ENCODE measurements at places on chromosomes 11 and 22. TPM values are rescaled to one million over a fixed set of nuclear protein-coding genes. Genes with fewer than 3 reads are reported as not detected.

DNA sequence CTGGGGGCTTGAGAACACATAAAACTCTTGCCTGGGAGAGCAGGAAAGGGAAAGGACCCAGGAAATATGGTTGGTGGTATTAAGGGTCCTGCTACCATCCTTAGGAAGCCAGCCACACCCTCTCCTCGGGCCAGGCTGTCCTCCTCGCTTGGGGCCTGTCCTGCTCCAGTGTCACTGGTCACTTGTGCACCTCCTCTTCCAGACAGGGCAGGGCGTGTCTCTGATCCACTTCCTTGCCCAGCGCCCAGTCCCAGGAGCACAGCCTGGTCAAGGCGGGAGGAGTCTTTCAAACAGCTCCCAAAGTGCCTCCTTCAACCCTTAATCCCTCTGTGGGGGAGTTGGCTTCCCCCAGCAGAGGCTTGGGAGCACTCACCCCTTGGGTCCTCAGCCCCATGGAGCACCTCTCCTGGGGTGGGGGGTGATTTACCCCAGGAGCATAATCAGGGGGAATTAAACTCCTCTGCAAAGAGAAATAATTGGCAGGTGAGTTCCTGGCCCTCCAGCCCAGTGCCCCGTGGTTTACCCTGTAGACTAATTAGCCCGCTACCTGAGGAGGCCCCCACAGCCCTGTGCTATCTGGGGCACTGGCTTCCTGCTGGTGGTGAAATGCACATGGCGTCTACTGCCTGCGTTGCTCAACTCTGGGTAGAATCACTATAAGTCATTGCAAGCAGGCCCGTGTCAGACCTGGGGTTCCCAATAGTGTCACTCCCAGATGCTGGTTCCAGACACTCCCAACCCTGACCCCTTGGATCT is 8.0 kb downstream of the TMPRSS6 start:
- no peak overlapping the region for H3K4me3 ChIP-seq
- H3K36me3 ChIP-seq = no peaks in the 10 kb centered on the region
- no peak overlapping the region for H3K27ac ChIP-seq
- H3K4me1 ChIP-seq = no peaks in the 10 kb centered on the region
- H3K27me3 ChIP-seq = peaks cover 10% of the 10 kb centered on the region
- no peak for DNase-seq

- DNase-seq = no peak
- no peaks in the 10 kb centered on the region for H3K36me3 ChIP-seq
- no peak overlapping the region for H3K4me3 ChIP-seq
- H3K4me1 ChIP-seq = no peaks in the 10 kb centered on the region
Observed at GRCh38 chr11:40688369-40688768, 771.1 kb downstream of the LRRC4C start.

- H3K36me3 ChIP-seq = no peaks in the 10 kb centered on the region
- H3K4me1 ChIP-seq = no peaks in the 10 kb centered on the region
- H3K4me3 ChIP-seq = no peak overlapping the region
- no peak overlapping the region for H3K27ac ChIP-seq
- H3K27me3 ChIP-seq = no peaks in the 10 kb centered on the region
Observed at GRCh38 chr22:48743601-48744282, 1083.9 kb downstream of the BRD1 start.

GRCh38 chr11:44116234-44116830 is 20.9 kb downstream of the EXT2 start:
- no peak overlapping the region for H3K27ac ChIP-seq
- H3K27me3 ChIP-seq = no peaks in the 10 kb centered on the region
- peaks cover 21% of the 10 kb centered on the region for H3K36me3 ChIP-seq
- peaks cover 5% of the 10 kb centered on the region for H3K4me1 ChIP-seq
- no peak for DNase-seq

DNA sequence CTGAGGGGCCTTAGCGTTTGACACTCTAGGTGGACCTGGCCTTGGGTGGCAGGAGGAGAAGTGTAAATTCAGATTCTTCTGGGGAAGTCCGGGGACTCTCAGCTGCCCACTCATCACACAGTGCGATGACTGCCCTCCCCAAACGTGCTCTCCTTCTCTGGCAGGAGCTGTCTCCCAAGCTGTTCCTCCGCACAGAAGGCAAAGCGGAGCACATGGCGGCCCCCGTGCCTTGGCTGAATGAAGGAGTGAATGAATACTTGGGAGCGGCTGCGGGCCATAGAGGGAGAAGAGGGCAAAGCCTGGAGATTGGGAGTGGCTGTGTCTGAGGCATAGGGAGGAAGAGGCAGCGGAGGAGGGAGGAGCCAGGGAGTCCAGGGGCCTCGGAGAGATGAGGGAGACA is 6.9 kb upstream of the NAA40 start:
- no peaks in the 10 kb centered on the region for H3K4me1 ChIP-seq
- no peaks in the 10 kb centered on the region for H3K27me3 ChIP-seq

DNA sequence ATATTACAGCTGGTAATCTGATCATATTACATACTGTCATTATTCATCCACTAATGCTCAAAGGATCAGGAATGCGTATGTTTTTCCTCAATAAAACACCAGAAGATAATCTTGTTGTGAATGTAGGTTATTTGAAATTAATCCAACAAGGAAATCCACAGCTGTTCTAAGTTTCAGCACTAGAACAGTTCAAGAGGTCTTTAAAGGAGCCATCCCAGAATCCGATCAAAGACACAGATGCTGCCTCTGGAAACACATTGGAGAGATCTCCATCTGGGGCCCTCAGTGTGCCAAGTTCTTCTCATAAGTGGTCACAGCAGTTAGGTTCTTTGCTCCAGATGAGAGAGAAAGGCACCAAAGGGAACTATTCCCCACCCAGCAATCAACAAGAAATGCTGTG is 1955.1 kb upstream of the RAG2 start:
- H3K36me3 ChIP-seq = no peaks in the 10 kb centered on the region
- no peak overlapping the region for H3K4me3 ChIP-seq
- H3K27me3 ChIP-seq = no peaks in the 10 kb centered on the region
- no peak for DNase-seq
- H3K27ac ChIP-seq = no peak overlapping the region

DNA sequence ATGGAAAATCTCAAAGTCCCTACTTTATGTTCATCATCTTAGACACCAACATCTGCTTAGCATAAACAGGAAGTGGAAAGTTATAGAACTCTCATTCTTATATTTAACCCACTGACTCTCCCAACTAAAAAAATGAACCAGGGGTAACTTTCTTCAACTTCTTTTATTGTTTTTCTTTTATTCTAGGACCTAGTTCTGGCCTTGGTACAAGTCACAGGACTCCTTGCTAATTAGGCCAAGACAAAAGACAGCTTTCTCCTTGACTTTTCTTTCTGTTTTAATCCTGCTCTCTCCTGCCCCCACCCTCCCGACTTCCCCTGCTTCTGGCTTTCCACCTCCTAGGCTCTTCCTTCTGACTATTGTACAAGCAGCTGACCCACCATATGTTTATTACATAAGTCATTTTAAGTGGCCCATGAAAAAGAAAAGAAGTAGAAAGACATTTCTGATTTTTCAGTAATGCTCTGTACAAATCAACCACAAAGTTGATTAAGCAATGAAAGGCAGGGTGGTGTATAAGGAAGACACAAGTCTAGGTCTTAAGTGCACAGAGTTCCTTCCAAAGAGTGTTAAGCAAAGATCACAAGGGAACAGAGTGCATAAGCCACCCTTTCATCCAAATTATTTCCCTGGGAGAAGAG is 18.3 kb downstream of the JAML start:
- H3K4me3 ChIP-seq = no peak overlapping the region
- no peak for DNase-seq
- peaks cover 29% of the 10 kb centered on the region for H3K4me1 ChIP-seq
- peak overlapping the region; percentile 49 for H3K27ac ChIP-seq

DNA sequence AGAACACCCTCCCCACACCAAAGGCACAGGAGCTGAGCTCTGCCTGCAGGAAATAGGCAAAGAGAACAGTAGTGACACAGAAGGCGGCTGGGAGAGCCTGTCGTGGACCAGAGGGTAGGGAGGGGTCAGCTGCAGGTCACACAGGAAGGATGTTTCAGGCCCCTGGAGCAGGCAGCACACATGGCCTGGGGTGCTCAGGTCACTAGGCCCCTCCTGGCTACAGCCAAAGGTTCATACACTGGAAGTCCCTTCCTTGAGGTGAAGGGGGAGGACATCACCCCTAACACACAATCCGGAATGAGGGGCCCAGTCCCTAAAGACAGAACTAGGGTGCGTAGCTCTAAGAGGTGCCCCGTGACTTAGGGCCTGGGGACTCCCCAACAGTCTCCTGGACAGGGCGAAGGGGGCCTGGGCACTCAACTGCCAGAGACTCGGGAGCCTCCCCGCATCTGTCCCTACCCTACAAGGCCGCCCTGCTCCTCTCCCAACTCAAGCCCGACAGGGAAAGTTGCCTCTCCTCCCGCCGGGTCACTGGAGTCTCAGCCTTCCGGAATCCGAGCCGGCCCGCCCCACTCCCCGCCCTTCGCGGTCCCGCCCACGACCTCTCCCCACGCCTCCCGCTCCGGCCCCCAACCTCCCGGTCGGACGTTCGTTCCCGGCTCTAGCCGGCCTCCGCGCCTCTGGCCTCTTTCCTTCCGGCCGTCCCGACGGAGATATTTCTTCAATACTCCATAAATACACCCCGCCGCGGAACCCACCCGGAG is at the start of gene CYB5R2:
Gene CYB5R2, minus strand, starts transcription at position 541 of the 764 bp plus-strand sequence. CDS start 675 bp downstream, outside the sequence.
- H3K4me3 ChIP-seq = peak within 1 kb of the TSS; percentile 59
- H3K27me3 ChIP-seq = no peaks in the 10 kb centered on the region
- H3K4me1 ChIP-seq = peaks cover 16% of the 10 kb centered on the region
- peak; percentile 86 for DNase-seq
- H3K36me3 ChIP-seq = no peaks in the 10 kb centered on the region

- no peak overlapping the region for H3K27ac ChIP-seq
- DNase-seq = peak; percentile 29
- no peak overlapping the region for H3K4me3 ChIP-seq
- no peaks in the 10 kb centered on the region for H3K27me3 ChIP-seq
Observed at GRCh38 chr22:31148488-31148887, 8.2 kb upstream of the PLA2G3 start.

- DNase-seq = no peak
- H3K36me3 ChIP-seq = no peaks in the 10 kb centered on the region
- H3K27ac ChIP-seq = no peak overlapping the region
- H3K4me1 ChIP-seq = no peaks in the 10 kb centered on the region
- H3K4me3 ChIP-seq = no peak overlapping the region
Observed at GRCh38 chr11:92873551-92873950, 95.9 kb upstream of the MTNR1B start.

DNA sequence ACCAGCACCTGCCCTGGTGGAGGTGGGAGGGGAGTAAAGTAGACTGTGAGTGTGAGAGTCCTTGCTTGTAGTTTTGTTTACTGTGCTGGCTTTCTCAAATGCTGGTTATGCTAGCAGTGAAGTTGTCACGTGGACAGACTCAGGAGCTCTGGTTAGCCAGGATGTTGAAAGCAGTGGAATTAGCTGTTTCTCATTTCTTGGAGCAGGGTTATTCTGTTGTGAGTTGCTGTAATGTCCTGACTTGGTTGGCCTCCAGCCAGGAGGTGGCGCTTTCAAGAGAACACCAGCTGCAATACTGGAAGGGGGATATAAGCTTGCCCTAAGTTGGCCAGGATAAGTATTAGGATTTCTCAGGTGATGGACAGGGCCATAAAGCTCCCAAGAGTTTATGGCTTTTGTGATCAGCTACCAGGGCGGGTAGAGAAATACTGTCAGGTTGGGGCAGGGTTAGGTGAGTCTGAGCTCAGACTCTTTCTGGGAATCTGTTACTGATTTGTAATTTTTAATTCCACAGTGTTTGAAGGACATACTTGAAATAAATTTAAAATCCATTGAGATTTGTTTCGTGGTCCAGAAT is 13.7 kb downstream of the CYP2D6 start:
- H3K4me1 ChIP-seq = peaks cover 14% of the 10 kb centered on the region
- no peak overlapping the region for H3K4me3 ChIP-seq
- H3K27me3 ChIP-seq = no peaks in the 10 kb centered on the region
- peak; percentile 79 for DNase-seq
- H3K27ac ChIP-seq = no peak overlapping the region

- H3K4me3 ChIP-seq = no peak overlapping the region
- peaks cover 11% of the 10 kb centered on the region for H3K27me3 ChIP-seq
- no peaks in the 10 kb centered on the region for H3K4me1 ChIP-seq
- H3K27ac ChIP-seq = no peak overlapping the region
Observed at GRCh38 chr22:48083502-48083901, 1321.1 kb downstream of the TBC1D22A start.

DNA sequence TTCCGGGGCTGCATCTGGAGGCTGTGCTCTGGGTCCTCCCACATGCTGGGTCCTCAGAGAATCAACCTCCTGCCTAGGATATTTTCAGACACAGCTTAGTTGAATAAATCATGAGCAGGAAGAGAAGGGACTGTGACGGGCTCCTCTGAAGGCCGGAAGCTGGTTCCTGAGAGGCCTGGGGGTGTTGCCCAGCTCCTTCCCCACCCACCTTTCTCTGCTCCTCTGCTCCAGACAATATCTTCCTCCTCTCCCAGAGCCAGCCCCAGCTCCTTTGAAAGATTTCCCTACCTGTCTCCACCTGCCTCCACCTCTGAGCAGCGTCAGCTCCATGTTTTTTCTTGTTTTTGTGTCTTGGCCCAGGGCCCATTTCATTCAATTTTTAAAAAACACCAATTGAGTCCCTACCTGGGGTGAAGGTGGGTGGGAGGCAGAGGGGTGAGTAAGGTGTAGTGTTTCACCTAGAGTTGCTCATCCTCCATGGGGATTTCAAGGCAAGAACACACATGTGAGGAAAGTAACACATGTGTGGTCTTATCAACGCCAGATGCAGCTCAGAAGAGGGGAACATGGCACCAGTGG is 24.8 kb upstream of the THY1 start:
- H3K27ac ChIP-seq = no peak overlapping the region
- H3K27me3 ChIP-seq = no peaks in the 10 kb centered on the region
- H3K36me3 ChIP-seq = no peaks in the 10 kb centered on the region
- no peak for DNase-seq
- no peak overlapping the region for H3K4me3 ChIP-seq

DNA sequence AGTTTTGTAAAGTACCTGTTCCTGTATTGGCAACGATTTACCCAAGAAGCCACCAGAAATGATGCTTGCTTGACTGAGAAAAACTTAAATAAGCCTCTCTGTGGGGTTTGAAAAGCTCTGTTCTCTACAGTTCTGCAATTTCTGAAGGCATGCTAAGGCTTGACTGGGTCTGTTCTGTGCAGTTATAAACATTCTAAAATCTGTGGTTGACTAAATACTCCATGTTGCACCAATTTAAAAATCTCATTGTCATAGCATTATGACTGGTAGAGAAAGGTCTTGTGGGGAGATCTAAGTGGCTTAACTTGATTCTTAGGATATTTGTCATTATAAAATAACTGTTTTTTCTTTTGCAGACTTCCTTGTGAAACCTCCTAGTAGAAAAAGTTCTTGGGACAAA is 73.7 kb downstream of the MTMR3 start:
- no peak overlapping the region for H3K27ac ChIP-seq
- DNase-seq = no peak
- no peaks in the 10 kb centered on the region for H3K4me1 ChIP-seq
- H3K27me3 ChIP-seq = no peaks in the 10 kb centered on the region
- no peak overlapping the region for H3K4me3 ChIP-seq

OR2AG1 gene
- total RNA-seq = not detected

CALCA gene
- total RNA-seq = not detected

KRTAP5-8 gene
- total RNA-seq = not detected

CARNS1 gene
- 2.7 TPM for total RNA-seq

MOV10L1 gene
- total RNA-seq = 1.2 TPM

PKDREJ gene
- total RNA-seq = not detected

Measured in upper lobe of right lung (tissue), 1 donor.